ENCODE measurements at places on chromosomes 3 and 15.

DNA sequence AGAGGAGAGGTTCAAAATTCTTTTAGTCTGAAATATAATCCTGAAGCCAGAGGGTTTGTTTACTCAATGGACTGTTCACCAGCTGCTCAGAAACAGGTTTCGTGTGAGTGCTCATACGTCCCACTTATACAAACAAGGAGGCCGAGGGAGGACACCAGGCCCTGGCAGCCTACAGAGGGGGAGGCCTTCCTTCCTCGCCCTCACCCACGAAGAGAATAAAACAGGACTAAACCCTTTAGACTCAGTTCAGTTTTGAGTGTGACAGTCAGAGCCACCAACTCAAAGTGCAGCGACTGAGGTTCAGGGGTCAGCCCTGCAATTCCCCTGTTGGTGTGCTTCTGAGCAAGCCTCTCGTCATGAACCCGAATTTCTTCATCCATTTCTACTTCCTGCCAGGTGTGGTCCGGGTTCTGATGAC is 17.3 kb downstream of the FAM174B start:
- no peak for DNase-seq

GRCh38 chr3:126023390-126023789 is 54.4 kb downstream of the ROPN1B start:
- no peak for DNase-seq

- no peak for DNase-seq
These were observed 22.1 kb downstream of the PDE8A start for GRCh38 chr15:85003593-85004312.

GRCh38 chr3:32175607-32176197 is 62.8 kb upstream of the CMTM8 start:
- DNase-seq = peak; percentile 45

DNA sequence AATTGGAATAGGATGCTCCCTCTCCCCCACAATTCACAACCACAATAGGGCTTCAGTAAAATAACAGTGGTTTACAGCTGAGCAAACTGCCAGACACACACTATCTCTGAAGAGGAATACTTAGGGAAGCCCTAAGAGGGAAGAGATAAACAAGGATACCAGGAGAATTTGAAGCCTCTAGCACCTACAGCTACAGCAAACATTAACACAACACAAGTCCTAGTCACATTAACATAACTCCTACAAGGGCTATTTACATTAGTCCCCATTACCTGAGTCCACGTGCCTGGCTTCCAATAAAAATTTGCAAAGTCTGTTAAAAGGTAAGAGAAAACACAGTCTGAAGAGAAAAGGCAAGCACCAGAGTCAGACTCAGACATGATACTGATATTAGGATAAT is 346.9 kb upstream of the CDIN1 start:
- DNase-seq = peak; percentile 25

GRCh38 chr3:23805633-23806533 is at the start of gene UBE2E1:
TSS of gene UBE2E1 (plus strand) at chr3:23805955. CDS start at chr3:23807270, 1,315 bp downstream.
- DNase-seq = no peak

GRCh38 chr15:51270706-51271105 is 67.7 kb downstream of the CYP19A1 start:
- no peak for DNase-seq

DNA sequence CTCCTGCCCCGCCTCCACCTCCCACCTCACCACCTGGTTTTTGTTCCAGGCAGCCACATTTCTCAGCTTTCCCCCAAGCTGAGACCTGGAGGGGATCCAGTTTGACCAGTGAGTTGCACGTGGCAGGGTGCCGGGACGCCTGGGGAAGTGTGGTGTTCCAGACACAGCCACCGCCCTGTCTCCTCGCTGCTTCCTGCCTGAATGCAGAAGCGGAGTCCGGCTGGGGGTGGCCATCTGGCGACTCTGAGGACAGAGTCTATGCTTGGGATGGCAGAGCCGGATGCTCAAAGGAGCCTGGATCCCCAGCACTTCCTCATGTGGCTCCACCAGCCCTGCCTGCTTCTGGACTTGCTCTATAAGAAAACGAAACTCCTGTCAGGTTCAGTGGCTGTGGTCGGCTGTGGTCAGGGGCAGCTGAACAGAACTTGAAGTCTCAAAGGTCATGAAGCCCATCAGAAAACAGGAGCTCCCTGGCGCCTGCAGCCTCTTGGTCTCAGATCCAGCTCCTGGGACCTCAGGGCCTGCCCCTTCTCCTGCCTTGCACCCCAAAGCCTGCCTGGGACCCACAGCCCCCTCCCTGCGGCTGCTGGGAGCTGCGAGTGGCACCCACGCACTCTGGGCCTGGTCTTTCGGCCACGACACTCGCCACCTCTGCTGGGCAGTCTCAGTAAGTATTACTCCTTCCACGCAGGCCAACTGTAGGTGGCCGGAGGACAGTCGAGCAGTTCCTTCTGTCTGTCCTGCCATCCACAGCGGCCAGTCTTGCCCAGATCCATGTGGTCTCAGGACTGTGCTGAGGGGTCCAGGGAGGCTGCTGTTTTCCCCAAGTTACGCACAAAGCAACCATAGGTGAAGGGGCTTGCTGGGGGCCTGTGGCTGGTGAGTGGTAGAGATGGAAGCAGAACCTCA is 112.8 kb upstream of the MEF2A start:
- no peak for DNase-seq

DNA sequence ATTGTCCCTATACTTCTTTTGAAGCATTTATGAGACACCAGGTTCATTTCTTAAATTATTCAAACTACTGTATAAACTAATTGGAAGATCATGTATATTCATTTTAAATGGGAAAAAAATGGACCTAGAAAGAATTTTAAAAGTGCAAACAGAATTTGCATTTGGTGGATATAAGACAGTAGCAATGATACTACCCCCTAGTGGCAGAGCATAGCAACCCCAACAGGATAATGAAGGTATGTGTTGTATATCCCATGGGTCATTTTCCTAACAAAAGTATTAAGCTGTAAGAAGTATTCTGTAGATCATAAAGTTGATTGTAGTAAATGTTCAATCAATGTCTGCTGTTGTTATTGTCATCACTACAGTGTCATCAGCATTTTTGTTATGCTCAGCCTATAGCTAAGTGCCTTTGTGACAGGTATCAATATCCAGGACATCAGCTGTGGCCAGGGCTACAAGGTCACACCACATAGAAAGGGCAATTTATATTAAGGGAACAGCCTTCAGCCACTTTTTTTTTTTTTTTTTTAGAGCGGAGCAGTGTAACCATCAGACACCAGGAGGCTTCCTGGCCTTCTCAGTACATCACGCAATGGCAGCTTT is 175.8 kb downstream of the FOXB1 start:
- peak; percentile 27 for DNase-seq

DNA sequence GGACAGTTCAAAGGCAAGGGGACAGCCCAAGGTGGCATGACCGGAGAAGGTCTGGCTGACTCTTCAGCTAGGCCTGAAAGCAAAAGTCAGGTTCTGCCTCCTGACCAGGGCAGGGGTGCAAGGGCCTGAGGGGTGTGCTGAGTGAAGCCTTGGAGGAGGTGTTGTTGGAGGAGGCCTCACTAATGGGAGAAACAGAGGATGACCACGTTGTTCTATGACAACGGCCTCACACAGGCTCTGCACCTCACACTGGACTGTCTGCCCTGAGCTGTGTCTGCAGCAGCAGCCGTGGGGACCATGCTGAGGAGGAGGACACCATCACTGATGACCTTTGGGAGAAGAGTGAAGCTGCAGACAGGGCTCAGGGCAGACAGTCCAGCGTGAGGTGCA is 116.9 kb upstream of the ABHD17C start:
- DNase-seq = no peak

DNA sequence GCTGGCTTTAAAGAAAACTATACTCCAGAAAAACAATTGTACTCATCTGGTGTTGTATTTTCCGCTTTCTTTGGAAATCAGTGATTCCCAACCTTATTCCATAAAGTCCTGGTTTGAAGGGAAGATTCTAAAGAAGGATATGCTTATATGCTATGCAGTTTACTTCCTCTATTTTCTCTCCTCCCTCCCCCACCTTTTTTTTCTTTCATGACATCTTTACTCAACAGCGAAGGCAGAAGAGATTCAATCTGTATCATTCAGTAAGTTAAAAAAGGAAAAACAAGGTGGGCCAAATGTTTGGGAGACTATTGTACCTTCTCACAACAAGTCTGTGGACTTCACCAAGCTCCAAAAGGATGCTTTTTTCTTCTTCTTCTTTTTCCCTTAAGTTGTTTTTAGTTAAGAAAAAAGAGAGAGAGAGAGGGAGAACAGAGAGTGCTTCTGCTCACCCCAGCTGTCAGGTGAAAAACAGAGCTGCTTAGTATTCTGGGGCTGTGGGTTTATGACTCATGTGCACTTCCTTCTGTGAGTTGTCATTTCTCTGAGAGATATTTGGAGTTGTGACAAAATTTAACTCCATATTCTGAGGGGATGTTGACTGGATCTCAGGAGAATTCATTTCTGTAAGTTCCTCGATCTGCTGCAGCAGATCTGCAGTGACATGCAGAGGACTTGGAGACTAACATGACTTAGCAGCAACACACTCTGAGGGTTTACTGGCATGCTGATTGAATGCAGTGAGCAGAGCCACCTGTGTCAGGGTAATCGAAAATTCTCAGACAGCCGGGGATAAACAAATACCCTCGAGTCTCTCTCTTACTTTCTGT is 70.7 kb downstream of the SSR3 start:
- no peak for DNase-seq

GRCh38 chr15:62857411-62857853 is 185.1 kb upstream of the TPM1 start:
- no peak for DNase-seq

DNA sequence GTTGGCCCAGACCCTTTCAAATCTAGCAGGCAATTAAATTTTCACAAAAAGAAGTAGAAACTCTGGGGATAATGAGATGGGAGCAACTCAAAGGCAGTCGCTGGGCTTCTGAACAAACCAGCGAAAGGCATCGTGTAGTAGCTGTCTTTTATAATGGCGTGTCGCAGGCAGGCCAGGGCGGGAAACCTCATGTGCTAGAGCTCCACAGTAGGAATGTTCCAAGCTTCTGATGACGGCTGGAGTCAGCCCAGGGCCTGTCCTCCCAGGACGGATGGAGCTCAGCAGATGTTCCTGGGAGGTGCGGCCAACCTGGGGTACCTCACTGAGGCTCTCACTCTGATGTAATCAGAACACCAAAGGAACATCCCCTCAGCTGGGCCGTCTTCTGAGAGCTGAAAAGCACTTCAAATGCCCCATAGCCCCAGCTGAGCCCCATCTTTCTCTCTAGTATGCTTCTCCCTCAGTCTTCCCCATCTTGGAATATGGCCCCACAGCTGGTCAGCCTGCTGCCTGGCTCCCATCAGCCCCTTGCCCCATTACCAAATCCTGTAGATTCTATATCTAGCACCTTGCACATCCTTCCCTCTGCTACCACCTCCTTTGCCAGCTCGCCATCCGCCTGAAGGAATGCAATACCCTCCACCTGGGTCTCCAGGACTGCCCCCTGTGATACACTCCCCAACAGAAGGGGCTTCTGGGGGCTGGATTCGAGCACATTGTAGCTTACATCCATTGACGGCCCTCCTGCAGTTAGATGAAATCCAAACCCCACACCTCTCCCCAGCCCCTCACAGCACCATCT is 54.9 kb upstream of the ATP2B2 start:
- no peak for DNase-seq

GRCh38 chr3:20250786-20251185 is 64.8 kb upstream of the SGO1 start:
- no peak for DNase-seq

DNA sequence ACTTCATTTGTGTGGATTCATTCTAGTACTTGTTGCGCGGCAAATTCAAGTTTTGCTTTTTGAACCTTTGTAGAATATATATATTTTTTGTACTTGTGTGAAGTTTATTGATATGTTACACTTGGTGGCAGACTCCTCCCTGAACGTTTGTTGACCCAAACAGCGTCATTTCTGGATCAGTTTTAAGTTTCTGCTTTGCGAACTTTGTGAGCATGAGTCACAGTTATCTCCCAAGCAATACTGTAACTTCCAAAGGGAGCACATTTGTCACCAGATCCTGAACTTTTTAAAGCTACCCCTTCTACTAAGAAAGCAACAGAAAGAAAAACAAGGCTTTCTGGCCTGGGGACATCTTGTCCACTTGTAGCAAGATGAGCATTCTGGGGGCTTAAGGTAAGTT is 74.8 kb upstream of the CACNA2D3 start:
- DNase-seq = no peak

- no peak for DNase-seq
These were observed 89.7 kb downstream of the BDH1 start for GRCh38 chr3:197465996-197466549.

GRCh38 chr3:196120291-196120951 is 38.5 kb upstream of the TFRC start:
- DNase-seq = no peak

DNA sequence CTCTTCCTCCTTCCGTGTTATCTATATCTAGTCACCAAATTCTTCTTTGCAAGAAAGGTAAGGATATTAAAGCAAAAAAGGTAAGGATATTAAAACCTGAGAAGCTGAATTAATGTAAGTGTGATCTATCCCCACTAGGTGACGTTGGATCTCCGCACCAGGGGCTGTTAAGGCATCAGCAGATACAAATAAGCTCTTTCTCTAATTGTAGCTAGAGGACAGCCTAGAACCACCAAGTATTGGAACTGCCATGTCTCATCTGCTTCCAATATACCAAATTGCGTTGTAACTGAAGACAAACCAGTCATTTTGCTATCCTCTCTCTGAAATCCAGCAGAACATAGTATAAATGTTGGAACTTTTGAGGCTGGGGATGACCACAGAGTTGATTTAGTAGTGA is 471.2 kb upstream of the TGFBR2 start:
- DNase-seq = no peak

- no peak for DNase-seq
These were observed 630.4 kb upstream of the TBL1XR1 start for GRCh38 chr3:177827511-177828207.

DNA sequence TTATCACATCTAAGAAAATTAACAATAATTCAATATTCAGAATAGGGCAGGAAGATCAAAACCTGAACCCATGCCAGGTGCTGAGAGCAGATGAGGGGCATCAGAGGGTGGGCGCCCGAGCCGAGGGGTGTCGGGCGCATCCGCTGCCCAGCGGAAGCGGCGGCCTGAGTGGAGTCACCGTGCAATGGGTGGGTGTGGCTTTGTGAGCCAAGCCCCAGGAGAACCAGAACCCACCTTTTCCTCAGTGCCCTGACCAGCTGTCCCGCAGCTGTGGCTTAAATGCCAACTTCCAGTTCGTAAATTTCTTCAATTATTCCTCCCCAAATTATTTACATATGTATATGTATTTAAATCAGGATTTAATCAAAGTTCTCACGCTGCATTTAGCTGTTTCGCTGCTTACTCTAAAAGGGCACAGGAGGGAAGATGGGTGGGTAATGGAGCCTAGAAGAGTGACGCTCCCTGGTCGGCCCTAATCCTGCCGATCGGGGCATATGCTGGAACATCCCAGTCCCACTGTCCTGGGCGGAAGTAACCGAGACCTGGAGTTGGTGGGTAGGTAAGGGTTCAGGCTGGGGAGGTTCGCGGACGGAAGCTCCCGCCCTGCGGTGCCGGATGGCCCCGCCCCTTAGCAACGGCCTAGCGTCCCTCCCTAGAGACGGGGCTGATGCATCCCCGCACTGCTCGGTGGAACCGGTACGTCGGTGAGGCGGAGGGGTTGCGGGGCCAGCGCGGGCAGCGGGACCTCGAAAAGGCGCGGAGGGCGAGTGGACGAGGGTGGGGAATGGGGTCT is 1.3 kb downstream of the DNAH1 start:
- peak; percentile 83 for DNase-seq

All from iPS DF 6.9 (cell line).